Osteoblast (primary cell): ENCODE measurements at places on chromosomes 11 and 22. TPM values are rescaled to one million over a fixed set of nuclear protein-coding genes. Genes with fewer than 3 reads are reported as not detected.

DNA sequence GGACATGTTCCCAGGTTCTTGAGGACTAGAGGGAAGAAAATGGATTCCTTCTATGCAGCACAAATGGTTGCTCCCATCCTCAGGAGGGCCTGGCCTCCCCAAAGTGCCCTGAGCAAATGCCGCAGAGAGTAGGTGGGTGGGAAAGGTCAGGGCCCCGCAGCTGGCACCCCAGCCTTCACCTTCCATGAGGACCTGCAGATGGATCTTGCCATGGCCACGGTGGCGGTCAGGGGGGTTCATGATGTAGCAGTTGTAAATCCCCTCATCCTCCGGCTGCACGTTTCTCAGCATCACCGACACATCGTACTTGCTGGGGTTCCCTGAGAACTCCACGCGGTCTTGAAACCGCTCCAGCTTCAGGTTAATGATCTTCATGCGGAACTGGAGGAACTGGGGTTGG is 8.5 kb downstream of the SCN2B start:
- DNase-seq: peak; percentile 59

- no peak for DNase-seq
Measured at GRCh38 chr22:19378344-19378674, 53.2 kb downstream of the HIRA start.

DNA sequence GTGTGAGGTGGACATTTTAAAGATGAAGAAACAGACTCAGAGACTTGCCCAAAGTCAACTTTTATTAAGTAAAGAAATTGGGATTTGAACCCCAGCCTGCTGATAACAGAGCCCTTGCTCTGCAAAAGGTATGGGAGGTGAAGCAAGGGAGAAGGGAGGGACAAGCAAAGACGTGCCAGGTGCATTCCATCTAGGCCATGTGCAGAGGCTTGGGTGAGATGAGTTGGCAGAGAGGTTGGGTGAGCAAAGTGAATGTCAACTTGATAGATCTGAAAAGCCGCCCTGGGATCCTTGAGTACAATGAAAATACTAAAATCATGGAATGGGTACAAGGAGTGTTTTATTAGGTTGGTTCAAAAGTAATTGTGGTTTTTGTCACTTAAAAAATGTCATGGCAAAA is 341.3 kb downstream of the CADM1 start:
- DNase-seq: no peak

DNA sequence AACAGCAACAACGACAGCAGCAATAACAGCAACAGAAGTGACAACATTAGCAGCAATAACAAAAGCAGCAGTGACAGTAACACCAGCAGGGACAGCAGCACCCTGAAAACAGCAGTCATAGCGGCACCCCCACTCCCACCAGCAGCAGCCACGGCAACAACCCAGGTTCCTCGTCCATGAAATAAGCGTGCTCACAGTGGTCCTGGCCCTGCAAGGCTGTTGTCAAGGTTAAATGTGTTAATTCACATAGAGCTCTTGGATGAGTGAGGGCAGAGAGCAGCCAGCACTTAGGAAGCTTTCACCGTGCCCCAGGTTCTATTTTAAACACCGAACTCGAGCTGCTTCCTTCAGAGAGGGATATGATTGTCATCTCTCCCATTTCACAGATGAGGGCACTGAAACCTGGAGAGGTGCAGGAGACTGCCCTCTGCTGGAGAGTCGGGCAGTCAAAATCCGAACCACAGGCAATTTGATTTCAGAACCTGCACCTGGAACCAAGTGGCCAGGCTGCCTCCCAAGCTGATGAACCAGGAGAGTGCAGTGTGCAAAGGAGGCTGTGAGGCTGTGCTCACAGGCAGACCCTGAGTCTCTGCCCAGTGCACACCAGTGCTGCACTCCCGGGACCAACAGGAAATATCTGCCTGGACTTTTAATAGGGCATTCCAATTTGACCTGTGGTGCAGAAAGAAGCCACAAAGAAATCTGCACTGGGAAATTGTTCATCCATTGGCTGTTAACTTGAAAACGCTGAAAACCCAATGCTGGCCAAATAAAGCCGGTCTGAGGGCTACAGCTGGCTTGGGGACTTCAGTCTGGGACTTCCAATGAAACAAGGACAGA is 22.9 kb upstream of the FGF3 start:
- DNase-seq: peak; percentile 10

DNA sequence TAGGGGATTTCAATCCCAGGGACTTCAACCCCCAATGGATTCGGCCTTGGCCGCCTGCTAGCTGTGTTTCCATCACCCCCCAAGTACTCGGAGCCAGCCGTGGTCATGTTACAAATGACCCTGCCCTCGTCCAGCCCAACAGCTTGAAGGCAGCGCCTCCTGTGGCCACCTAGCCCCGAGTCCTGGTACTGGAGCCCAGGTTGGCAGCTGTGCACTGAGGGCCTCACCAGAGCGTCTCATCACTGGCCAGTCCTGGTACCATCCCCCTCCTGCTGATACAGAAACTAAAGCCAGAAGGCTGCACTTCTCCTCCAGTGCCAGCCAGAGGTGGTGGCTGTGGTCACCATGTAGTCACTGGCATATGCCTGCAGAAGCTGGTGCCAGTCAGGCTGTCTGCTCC is 44.9 kb upstream of the FADD start:
- DNase-seq: peak; percentile 94

DNA sequence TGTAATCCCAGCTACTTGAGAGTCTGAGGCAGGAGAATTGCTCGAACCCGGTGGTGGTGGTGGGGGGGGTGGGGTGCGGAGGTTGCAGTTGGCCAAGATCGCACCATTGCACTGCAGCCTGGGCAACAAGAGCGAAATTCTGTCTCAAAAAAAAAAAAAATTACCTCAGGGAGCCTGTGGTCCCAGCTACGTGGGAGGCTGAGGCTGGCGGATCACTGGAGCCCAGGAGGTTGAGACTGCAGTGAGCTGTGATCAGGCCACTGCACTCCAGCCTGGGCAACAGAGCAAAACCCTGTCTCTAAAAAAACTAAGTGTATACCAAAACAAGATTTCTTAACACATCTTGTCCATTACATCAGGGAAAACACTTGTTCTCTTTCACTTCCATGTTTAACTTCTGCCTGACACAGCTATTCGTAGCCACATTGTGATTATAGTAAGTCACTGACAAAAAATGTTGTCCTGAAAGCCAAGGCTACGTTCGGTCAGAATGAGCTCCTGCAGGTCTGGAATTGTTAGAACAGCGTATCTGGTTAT is 1.4 kb downstream of the TMEM80 start:
- DNase-seq: peak; percentile 92

DNA sequence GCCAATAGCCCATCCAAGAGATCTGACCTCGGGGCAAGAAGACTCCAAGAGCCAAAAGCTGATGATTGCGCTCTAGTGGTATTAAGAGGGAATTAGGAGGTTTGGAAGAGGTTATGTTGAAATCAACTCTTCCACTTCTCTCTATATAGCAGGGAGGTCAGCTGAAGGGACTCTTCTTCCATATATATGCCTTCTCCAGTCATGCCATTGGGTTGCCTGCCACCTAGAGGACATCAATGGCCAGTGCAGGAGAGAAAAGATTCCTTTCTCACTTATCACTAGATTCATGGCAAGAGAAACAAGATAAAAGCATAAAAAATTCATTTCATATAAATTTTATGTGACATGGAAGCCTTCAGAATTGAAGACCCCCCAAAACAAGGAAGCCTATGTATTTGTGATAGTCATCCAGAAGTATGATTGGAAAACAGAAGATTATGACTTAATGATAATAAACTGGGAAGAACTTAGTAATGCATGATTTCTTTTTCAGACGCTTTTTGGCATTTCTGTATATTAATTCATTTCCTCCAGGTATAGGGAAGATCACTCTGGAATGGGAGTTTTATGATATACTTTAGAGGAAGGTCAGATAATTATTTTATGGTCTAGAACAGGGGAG is 435.1 kb upstream of the DDI1 start:
- DNase-seq: peak; percentile 67

DNA sequence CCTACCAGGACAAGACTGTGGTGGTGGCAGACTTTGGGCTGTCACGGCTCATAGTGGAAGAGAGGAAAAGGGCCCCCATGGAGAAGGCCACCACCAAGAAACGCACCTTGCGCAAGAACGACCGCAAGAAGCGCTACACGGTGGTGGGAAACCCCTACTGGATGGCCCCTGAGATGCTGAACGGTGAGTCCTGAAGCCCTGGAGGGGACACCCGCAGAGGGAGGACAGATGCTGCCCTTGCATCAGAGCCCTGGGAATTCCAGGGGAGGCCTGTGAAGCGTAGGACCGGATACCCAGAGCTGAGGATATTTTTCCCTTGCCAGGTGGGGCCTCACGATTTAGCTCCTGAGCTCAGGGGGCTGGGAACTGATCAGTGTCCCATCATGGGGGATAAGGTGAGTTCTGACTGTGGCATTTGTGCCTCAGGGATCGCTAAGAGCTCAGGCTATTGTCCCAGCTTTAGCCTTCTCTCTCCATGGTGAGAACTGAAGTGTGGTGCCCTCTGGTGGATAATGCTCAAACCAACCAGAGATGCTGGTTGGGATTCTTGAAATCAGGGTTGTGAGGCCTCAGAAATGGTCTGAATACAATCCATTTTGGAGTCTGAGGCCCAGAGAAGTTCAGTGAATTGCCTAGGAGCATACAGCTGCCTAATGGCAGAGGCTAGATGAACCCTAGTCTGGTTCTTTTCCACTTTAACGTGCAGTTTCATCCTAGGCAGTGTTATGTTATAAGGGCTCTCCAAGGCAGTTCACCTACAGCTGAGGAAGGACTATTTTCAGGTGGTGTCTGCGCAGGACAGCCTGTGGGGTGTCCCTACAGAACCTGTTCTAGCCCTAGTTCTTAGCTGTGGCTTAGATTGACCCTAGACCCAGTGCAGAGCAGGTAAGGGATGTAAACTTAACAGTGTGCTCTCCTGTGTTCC is 19.5 kb downstream of the PIK3IP1 start:
- DNase-seq: peak; percentile 96

DNA sequence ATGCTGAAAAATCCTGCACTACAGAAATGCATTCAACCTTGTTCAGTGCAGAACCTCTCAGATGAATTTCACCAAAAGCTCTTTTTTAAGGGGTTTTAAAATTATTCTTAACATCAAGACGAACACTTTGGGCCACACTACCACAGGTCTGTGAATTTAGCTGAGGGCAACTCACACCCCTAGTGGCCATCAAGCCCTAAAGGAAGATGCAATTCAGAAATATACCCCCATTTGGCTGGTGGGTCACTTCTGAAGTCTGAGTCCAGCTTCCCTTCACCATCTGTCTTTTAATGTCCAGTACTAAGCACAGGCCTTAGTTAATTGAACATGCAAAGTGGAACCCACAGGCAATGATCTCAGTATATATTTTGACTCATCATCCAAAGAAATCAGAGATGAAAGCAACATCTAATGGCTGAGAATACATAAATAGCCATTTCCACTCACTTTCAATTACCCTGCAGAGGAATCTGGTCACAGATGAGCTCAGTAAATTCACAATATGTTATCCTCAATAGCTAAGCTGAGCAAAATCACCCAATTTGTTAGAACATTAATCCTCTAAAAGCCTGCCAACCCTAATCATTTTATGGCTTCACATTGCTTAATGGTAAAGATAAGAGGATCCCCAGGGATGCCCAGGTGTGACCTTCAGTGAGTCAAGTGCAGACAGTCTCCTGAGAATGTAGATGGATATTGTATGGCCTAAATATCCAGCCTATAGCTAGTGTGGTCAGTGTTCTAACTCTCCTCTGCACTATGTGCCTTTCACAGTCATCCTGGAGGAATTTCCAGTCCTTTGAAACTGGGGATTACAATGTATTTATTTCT is 50.3 kb downstream of the FAM76B start:
- DNase-seq: no peak

GRCh38 chr11:100964435-100964834 is 165.2 kb downstream of the PGR start:
- DNase-seq: no peak

GRCh38 chr11:130817330-130817944 is 98.8 kb downstream of the SNX19 start:
- no peak for DNase-seq

GRCh38 chr22:50182176-50183081 is 3.3 kb upstream of the TRABD start:
- peak; percentile 92 for DNase-seq

DNA sequence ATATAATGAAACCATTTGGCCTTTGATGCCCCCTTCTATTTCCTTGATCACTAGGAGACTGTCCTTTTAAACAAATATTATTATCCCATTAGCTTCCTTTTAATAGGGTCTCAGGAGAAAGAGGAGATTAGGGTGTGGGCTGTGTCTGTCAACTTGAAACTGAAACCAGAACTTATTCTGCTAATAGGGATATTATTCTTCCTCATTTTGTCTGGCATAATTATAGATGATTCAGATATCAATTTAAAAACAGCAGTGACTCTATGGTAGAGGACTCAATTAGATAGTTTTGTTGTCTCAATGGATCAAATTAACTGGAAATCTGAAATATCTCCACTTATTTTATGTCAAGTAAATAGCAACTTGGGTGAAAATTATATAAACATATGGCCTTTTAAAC is 584.9 kb upstream of the CCDC90B start:
- no peak for DNase-seq

- peak; percentile 32 for DNase-seq
Measured at GRCh38 chr22:43858156-43858895, 4.0 kb downstream of the SULT4A1 start.

- no peak for DNase-seq
Measured at GRCh38 chr22:32880505-32880892, 79.0 kb downstream of the TIMP3 start.

DNA sequence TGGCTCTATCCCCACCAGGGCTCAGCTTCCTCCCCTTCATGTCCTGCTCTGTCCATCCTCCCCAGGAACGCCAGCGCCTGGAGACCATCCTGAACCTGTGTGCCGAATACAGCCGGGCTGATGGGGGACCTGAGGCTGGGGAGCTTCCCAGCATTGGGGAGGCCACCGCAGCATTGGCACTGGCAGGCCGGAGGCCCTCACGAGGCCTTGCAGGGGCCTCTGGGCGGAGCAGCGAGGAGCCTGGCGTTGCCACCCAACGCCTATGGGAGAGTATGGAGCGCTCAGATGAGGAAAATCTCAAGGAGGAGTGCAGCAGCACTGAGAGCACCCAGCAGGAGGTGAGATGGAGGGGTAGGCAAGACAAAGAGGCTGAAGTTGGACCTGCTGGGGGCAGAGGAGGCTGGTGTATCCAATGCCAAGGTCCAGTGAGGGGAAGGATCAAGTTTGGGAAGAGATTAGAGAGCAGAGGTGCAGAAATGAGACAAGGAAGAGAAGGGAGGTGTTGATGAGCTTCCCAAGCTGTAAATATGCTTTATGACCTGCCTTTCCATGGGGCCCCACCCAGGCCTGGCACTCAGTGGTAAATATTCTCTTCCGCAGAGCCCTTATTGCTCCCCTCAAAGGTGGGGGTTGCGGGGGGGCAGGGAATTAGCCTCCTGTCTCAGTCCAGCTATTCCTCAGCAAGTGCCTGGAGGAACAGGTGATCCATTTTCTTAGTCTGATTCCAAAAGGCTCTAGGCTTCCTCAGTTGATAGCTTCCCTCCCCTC is 23.9 kb downstream of the PHLDB1 start:
- no peak for DNase-seq

GRCh38 chr22:44023404-44024287 is 456 bp upstream of the PARVB start:
- peak; percentile 95 for DNase-seq

- DNase-seq: peak; percentile 94
Measured at GRCh38 chr22:24157822-24158135, 23.5 kb upstream of the SUSD2 start.

Gene ART1
- not detected in 2 replicates for total RNA-seq

Gene TTLL12
- total RNA-seq: 29.0 and 29.2 TPM in 2 replicates

Gene HPS4
- 47.4 and 47.7 TPM in 2 replicates for total RNA-seq

Gene CD3G
- not detected in 2 replicates for total RNA-seq

Gene TMPRSS13
- total RNA-seq: not detected in 2 replicates

Gene ZC3H7B
- 43.6 and 53.6 TPM in 2 replicates for total RNA-seq

Gene AGBL2
- 2.2 and 2.4 TPM in 2 replicates for total RNA-seq

Gene NRXN2
- total RNA-seq: 62.5 and 90.1 TPM in 2 replicates

Gene C11orf21
- total RNA-seq: 0.29 and 0.36 TPM in 2 replicates

Gene ABCG4
- total RNA-seq: under 0.01 TPM in 1 of 2 replicates, not detected in the other
